ENCODE measurements at places on chromosomes 6 and 20. TPM values are rescaled to one million over a fixed set of nuclear protein-coding genes. Genes with fewer than 3 reads are reported as not detected.

The SNRNP48 gene
- 26.9 TPM for total RNA-seq

The PRKN gene
- total RNA-seq = 2.5 TPM

The DSP gene
- 0.32 TPM for total RNA-seq

The MUCL3 gene
- 0.09 TPM for total RNA-seq

- no peak for DNase-seq
These were observed 71.0 kb upstream of the MRAP2 start for GRCh38 chr6:83962582-83962981.

DNA sequence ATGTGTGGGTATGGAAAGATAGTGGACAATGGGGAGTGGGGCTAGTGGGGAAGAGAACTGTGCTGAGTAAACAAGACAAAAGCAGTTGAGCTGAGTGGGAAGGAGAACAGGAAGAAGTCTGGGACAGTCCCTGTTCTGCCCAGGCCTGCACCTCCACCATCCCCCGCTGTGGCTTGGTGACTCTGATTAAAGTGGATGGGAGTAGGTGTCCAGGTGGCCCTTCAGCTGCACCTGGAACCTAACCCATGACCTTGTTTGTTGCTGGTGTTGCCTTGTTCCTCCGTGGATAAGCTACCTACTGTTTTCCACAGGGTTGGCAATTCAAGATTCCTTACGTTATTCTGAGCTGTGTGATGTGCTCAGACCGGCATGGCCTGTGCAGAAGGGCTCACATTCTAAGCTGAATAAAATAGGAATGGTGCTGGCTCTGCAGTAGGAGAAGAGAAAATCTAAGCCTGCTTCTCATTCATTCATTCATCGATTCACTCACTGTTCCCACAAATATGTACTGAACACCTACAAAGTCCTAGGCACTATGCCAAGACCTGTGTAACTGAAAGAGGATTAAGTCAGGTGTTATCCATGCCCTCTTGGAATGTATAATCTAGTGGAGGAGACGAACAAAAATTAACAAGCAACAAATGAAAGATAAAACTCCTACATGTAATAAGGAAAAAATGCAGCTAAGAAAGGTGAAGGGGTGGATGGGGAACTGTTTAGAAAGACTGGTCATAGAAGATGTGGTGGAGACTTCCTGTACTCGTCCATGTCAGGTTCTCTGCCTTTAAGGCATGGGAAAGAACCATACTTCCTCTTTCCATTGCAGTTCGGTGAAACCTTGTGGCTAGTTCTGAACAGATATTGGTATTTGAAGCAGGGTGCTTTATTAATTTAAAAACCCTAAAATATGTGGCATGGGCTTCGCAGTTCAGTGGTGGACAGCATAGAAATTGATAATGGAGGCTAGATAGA, 10.1 kb upstream of the CALHM6 start:
- no peak for DNase-seq

DNA sequence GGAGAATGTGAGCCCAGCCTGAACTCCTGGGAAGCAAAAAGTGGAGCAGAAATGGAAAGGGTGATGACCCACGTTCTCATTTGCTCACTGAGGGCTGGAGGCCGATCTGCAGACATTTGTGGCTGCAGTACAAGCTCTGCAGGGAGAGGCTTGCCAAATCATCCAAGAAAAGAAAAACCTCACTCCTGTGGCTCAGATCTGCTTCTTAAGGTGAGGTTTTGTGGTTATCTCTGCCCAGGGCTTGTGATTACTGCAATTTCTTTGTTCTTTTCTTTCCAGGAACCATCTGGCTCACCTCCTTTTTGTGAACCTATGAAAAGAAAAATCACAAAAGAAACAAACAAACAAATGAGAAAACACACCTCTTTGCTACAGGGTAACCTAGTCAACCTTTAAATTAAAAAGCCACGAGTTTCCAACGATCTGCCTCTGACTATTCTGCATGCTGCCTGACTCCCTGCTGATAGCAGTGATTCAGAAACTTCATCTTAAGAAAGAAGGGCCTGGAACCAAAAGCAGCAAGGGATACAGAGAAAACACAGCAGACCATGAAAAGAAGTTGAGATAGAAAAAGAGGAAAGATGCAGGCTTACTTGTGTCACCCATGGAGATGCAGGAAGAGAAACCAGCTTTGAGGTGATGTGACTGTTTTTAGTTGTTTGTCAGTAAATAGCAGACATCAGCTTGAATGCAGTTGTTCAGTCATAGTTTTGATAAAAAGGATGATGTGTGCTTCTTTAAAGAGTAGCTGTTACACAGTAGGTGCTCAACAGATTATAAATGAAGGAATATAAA, 165.1 kb downstream of the LMBRD1 start:
- DNase-seq = no peak

GRCh38 chr6:46932526-46933319, 11.0 kb upstream of the ADGRF5 start:
- DNase-seq = no peak

DNA sequence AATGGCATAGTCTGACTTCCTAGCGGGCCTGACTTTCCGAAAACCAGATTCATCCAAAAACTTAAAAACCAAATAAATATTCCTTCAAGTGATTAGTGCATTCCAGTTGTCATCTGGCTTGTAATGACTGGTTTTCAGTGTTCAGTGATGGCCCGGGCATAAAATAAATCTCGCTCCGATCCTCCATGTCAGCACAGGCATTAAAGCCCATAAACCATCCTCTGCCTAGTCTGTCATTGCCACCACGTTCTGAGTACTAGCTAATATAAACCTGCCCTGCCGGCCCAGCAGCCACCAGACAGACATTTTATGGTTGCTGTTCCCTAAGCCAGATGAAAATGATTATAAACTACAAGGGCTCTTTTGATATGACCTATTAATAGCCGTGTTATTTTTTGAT, 232.3 kb upstream of the GMDS start:
- no peak for DNase-seq
